ENCODE measurements at places on chromosomes 5 and 9.

DNA sequence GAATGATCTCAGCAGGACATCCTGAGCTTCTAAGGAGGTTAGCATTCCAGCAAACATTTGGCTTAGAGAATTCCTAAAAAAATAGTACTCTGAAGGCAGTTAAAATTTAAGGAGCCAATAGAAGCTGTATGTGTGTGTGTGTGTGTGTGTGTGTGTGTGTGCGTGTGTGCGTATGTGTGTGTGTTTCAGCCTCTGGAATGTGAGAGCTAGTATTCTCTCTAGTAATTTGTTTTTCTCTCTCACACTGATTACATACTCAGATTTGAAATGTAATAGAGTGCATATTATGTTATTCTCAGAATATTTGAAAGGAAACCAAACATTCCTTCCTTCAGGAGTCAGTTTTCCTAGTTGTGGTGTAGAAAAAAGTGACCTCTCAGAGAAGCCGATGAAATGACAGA is 279.6 kb downstream of the TMEM38B start:
- no peak for DNase-seq

DNA sequence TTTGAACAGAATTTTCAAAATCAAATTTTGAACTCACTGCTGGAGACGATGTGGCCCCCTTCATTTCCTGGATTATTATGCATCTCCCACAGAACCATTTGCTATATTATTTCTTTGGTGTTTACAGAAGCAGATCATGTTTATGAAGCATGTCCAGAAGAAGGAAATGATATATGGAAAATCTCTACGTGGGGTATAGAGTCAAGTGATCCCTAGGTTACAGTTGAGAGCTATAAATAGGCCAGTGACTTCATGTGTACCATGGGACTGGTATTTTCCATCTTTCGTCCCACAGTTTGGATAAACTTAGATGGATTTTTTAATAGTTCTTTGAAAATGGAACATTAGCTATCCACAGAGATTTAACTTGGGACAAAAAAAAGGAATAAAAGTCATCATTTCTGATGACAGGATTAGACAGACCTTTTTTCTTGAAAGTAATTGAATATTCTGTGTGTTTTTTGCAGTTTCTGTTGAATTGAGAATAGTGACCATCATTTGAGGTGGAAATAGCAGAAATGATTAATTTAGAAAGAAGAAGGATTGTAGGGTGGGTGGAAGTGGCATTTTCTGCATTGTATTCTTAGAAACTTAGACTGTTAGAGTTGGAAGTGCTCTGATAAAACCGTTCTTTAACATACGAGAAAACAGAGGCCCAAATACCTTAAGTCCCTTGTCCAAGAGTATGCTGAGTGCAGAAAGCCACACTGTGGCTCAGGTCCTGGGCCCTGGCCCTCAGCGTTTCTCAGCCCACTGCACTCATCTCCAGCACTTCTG is 136.4 kb downstream of the PIP5K1B start:
- DNase-seq, result no peak

GRCh38 chr5:138843316-138844124 is 31.6 kb downstream of the LRRTM2 start:
- no peak for DNase-seq

GRCh38 chr9:4738866-4739586 is 2.0 kb downstream of the AK3 start:
- no peak for DNase-seq

DNA sequence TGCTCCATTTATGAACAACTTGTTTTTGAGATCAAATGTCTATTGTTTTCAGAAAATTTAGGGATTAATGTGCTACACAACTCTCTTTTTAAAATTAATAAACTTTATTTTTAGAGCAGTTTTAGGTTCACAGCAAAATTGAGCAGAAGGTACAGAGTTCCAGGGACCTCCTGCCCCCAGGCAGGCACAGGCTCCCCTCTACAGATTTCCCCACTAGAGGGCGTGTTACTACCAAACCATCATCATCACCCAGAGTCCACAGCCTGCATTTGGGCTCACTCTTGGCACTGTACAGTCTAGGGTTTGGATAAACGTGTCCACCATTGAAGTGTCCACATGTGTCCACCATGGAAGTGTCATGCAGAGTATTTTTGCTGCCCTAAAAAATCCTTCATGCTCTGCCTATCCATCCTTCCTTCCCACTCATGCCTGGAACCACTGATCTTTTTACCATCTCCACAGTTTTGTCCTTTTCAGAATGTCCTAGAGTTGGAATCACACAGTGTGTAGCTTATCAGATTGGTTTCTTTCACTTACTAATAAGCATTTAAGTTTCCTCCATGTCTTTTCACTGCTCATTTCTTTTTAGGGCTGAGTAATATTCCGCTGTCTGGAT is 61.7 kb downstream of the MRPL36 start:
- peak; percentile 16 for DNase-seq

DNA sequence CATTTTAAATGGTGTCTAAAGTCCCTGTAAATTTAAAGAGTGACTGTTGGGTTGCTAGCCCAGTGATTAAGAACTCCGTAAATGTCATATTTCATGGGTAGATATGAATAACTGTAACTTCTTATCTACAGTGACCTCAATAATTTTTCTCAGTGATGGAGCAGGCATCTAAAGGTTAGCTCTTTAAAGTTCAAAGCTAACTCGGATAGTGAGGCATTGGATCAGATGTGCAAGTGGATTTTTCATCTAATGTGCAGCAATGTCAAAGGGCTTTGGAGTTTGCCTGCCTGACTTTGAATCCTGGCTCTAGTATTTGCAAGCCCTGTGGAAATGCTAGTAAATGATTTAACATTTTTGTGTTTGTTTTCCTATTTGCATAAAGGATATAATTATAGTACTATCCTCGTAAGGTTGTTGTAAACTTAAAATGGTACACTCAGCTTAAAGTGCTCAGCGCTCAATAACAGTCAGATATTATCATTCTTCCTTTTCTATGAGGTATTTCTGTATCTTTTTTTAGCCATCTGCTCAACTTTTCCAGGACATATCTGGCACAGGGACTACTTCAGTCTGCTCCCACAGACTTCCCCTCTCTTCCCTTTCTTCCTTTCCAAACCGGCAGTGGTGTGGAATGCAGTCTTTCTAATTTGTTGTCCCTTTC is 163.7 kb upstream of the ELL2 start:
- DNase-seq, result no peak

GRCh38 chr9:84368601-84369000 is 28.0 kb upstream of the SLC28A3 start:
- no peak for DNase-seq

DNA sequence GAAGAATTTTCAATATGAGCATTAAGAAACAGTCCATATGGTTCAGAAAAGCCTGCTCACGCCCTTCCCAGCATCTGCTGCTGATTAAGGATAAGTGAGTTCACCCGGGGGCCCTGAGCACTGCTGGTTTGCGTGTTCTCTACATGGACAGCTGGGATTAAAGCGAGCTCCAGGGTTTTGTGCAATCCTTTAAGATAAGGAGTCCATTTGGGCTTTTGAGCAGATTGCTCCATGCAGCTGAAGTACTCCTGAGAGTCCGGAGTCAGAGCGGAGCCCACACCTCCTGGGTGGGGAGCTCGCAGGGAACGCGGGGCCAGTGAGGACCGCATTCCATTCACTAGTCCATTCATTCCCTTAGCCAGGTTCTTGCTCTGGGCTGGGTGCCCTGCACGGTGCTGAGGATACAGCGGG is 149.3 kb upstream of the COL5A1 start:
- no peak for DNase-seq

DNA sequence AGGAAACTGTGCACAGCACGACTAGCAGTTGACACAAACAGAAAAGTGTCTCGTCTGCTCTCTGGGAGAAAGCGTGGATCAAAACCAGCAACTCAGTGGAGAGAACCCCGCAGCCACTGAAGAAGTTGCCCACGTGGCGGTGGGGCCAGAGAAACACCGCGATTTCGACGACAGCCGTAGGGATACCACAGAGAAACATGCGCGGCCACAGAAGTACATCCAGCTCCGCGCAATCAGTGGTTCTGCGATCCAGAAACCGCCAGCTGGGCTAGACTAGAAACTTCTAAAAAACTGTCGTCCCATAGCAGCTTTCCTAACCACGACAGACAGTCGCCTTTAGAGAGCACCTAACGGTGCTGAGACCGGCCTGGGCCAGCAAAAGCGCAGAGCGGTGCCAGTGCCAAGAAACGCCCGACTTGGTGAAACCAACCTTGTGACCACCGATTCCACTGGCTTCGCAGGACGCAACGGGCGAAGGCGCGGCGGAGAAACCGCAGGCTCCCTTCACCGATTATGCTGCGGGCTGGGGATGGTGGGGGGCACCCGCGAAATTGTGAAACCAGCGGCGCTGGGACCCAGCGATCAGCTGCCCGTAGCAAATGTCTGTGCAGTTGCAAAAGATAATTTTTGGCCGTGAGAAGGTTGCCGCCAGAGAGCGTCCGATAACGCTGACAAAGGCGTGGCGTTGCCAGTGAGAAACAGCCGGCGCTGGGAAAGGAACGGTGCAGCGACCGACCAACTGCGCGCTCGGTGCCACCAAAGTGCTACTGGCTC is 2.7 kb upstream of the ANXA2R start:
- peak; percentile 51 for DNase-seq
